Activated CD8-positive, alpha-beta memory T cell treated with anti-CD3 and anti-CD28 coated beads, Interleukin-2, amount 10 ng/mL, durations not matched to agents 7 days and 5 days (primary cell): ENCODE measurements at places on chromosomes 5 and 9. TPM values are rescaled to one million over a fixed set of nuclear protein-coding genes. Genes with fewer than 3 reads are reported as not detected.

The CMYA5 gene
- 0.12 TPM for total RNA-seq

The ARL10 gene
- total RNA-seq, result 9.0 TPM

The LIFR gene
- total RNA-seq, result not detected

The CDKN2B-AS1 gene
- total RNA-seq, result 3.3 TPM

The OR1J2 gene
- not detected for total RNA-seq

DNA sequence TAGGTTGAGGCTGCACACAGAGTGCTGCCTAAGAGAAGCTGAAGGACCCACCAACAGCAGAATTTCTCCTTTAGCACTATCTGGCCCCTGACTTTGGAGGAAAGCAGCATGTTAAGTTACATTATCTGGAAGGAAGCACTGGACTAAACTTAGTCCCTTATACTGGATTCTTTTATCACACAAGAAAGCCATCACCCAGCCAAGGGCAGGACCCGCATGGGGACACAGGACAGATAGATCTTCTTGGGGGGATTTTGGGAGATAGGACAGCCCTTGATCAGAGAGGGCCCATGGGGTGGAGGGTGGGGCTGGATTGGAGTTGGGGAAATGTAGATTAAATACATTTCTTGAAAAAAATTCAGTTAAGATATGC lies 14.4 kb downstream of the ANKRD33B start:
- DNase-seq, result no peak

DNA sequence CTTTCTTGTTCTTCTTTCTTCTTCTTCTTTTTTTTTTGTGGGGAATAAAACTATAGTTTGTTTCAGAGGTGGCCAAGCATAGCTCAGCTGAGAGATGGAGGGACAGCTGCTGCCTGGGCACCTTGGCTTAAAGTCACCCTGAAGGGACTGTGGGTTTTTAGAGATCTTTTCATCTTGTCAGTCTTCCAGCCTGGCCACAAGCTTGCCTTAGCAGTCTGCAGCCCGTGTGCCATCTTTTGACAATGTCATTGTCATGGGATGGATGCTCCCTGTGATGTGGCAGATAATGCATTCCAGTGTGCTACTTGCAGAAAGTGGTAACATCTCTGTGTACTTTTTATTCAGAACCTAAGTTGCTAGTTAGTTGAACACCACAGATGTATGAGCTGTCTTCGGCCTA lies 280.8 kb downstream of the FANCC start:
- DNase-seq, result no peak

DNA sequence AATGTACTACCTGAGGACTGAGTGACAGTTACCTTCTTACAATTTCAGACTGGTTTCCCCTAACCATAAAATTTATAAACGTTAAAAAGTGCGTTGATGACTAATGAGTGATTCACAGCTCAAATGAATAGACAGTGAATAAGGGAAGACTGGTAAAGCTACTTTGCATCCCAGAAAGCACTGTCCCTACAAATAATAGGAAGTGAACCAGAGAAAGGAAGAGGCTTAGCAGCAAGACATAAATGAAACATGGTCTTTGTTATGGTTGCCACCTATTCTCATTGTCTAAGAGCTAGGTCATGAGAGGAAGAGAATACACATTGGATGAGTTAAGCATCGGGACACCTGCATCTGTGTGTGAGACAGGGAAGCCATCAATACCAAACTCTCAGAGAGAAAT lies 849.2 kb downstream of the TAF11L14 start:
- DNase-seq, result no peak

- no peak for DNase-seq
Observed at GRCh38 chr5:75265731-75266130, 29.1 kb upstream of the ANKRD31 start.

- peak; percentile 31 for DNase-seq
Observed at GRCh38 chr9:88949425-88949824, 41.8 kb upstream of the S1PR3 start.

- no peak for DNase-seq
Observed at GRCh38 chr5:133286483-133286882, 234.7 kb downstream of the HSPA4 start.

GRCh38 chr5:17294639-17295311 lies 77.3 kb downstream of the BASP1 start:
- no peak for DNase-seq

GRCh38 chr5:74587300-74587699 lies 53.2 kb downstream of the ENC1 start:
- no peak for DNase-seq

DNA sequence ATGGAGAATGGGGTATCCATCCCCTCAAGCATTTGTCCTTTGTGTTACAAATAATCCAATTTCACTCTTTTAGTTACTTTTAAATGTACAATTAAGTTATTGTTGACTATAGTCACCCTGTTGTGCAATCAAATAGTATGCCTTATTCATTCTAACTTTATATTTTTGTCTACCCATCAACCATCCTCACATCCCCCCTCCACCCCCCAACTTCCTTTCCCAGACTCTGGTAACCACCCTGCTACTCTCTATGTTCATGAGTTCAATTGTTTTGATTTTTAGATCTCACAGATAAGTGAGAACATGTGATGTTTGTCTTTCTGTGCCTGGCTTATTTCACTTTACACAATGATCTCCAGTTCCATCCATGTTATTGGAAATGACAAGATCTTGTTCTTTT lies 15.4 kb upstream of the RANBP17 start:
- no peak for DNase-seq

GRCh38 chr9:134916161-134916665 lies 1.5 kb downstream of the FCN1 start:
- DNase-seq, result no peak

DNA sequence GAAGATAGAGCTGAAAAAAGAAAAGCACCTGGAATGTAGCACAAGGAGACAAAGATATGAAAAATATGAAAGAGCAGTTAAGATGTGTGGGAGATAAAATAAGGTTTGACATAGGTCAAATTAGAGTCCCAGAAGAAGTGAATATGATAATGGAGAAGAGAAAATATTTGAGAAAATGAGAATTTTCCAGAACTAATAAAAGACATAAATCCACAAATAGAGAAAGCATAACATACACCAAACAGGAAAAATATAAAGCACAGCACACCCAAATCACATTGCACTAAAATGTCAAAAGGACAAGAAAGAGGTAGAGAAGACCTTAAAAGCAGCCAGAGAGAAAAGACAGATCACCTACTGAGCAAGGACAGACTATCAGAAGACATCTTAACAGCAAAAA lies 43.4 kb downstream of the IPPK start:
- no peak for DNase-seq

DNA sequence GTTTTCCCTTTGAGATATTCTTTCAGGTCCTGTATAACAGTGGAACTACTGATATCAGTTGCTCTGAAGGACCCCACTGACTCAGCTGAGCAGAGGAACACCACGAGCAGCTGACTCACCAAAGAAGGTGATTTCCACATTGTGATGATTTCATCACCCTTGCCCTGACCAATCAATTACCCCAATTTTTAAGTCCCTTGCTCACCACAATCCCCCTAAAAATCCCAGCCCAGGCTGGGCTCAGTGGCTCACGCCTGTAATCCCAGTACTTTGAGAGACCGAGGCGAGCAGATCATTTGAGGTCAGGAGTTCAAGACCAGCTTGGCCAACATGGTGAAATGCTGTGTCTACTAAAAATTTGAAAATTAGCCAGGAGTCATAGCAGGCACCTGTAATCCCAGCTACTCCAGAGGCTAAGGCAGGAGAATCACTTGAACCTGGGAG lies 125.3 kb upstream of the ABCA1 start:
- peak; percentile 56 for DNase-seq

DNA sequence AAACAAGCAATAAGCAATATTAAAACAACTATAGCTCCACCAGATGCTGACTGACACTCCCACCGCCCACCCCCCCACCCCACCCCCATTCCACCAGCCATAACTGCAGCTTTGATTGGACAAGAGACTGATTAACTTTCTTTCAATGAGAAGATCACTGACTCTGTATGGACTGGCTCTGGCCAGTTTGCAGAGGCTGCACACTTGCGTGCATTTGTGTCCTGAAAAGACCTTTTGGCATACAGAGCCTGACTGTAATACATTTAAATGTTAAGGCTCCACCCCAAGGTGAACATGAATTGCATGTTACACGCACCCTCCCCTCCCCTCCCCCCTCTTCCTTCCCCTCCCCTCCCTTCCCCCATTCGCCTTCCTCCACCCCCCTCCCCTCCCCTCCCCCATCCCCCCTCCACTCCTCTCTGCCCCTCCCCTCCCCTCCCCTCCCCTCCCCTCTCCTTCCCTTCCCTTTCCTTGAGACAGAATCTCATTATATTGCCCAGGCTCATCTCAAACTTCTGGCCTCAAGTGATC lies 31.1 kb downstream of the FGD3 start:
- no peak for DNase-seq

GRCh38 chr9:77977210-77977611 lies 54.4 kb downstream of the GNAQ start:
- peak; percentile 69 for DNase-seq

GRCh38 chr5:140287801-140288521 lies 14.9 kb downstream of the PFDN1 start:
- DNase-seq, result no peak

DNA sequence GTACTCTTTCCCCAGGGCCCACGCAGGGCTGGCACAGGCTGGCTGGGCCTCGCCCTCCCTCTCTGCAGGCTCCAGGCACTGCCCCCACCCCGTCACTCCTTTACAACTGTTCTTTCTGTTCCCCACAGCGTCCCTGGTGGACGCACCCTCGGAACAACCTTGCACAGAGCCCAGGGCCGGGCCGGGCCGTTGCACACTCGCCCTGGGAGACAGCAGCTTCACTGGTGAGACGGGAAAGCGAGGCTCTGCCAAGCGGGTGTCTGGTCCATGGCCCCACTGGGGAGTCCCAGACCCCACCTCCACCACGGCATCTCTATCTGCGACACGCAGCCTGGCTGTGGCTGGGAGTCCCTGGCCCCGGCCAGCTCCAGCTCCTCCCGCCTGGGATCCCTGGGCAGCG lies 18.4 kb upstream of the QSOX2 start:
- no peak for DNase-seq

DNA sequence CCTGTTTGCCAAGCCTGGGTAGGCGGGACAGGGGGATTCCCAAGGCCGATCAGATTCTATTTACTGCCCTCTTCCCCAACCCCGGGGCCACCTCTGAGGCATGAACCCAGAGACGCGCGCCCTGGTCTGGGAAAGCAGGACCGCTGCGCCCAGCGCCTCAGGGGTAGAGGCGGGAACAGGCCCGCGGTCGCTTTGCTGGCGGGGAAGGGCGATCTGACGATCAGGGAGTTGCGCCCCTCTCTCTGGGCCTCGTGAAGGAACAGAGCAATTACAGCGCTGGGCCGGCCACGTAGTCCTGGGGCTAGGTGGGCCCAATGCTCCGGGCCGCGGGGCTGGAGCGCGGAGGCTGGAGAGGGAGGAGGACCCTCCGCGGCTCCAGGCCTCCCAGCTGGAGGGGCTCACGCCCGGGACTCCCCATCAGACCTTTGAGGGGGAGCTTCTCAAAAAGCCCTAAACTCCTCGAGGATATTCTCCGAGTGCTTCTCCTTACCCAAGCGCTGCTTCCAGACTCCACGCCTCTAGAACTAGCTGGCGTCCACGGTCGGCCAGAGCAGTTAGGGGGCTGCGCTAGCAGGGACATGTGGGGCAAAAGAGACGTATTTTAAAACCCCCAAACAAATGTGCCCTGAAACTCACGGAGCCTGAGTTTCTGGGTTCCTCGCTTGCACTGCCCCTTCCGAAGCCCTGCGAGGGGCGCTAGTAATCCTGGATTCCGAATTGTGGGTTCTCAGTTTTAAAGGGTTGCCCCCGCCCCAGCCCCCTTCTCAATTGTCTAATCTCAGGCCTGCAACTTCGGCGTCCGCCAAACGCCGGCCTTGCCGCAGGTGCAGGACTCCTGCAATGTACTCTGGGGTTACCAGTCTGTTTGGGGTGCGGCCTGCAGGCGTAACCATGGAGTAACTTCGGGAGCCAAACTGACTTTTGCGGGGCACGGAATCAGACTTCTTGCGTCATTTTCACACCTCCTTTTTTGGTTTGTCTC lies 57.6 kb downstream of the TMEM174 start:
- no peak for DNase-seq

- no peak for DNase-seq
Observed at GRCh38 chr5:161230221-161230620, 316.3 kb downstream of the GABRB2 start.

GRCh38 chr5:133307275-133307674 lies 255.5 kb downstream of the HSPA4 start:
- DNase-seq, result no peak

- peak; percentile 55 for DNase-seq
Observed at GRCh38 chr5:181156758-181157157, 9.4 kb downstream of the OR2V2 start.

- DNase-seq, result no peak
Observed at GRCh38 chr5:55604611-55605067, 69.9 kb upstream of the PLPP1 start.

DNA sequence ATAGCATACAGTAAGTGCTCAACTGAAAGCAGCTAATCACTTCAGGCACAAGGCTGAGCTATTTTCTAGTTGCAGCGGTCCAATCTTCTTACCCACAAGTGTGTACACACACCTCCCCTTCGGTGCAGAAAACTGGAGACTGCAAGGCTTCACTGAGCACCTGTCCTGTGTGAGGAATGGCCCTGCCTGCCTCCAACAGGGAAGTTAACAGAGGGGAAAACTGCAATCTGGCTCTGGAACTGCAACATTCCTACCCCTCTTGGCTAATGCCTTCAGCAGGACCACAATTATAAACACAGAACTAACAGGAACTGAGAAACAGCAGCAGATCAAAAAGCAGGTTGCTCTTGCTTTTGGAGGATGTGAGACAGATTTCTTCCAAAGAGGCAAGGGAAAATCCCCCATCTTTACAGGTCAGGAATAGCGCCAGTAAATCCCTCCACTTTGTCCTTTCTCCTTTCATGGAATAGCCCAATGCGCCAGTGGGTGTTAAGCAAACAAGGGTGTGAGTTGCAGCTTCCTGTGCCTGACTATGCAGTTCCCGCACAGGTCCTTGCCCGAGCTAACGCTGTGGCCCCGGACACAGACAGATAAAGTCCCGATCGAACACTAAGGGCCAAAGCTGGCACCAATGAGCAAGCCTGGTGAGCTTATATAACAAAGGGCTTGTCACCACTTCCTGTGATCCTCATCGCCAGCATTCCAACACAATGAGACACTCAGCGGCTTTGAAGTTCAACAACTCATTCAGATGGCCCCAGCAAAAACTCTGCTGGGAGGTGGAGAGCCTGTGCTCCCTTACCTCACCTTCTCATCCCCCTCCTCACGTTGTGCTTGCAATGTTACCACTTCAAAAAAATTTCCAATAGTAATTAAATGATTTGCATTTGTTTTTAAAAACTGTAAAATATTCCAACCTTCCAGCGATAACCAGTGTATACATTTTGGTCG lies 21.5 kb downstream of the SHB start:
- DNase-seq, result no peak
